ENCODE measurements at places on chromosomes 2 and 18.

GRCh38 chr18:77822632-77823031 lies 573.0 kb downstream of the GALR1 start:
- DNase-seq: no peak

DNA sequence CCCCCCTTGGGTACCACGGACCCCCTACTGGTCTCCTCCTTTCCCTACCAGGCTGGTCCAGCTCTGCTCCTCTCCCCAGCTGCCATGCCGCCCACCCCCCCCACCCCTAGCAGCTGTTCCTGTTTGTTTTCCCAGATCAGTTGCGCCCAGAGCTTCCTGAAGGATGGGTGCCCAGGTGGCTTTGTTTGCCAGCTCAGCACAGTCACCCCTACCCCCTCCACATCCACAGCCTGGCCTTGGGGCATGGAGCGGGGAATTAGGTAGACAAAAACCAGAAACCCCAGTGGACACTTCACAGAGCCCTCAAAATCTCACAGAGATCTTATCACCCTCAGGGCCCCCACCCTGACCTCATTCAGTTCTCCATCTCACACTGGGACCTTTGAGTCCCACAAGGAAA lies 3.7 kb upstream of the CRYBA2 start:
- peak; percentile 81 for DNase-seq

DNA sequence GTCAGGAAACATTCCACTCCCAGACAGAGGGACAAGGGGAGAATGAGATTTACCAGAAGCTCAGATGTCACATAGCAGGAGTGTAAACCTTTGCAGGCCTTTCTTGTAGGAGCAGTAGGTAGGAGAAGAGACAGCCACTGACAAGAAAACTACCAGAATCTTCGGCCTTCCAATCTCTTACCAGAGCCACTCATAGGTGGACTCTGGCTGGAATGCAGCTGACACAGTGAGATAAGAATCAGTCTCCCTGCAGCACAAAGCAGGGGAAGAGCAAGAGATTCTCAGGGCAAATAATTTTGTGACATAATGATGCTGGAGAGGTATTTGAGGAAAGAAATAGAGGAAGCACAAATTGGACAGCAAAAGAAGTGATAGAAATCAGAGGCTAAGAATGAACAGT lies 1534.5 kb downstream of the DPP10 start:
- no peak for DNase-seq

GRCh38 chr2:2788076-2788475 lies 457.0 kb upstream of the MYT1L start:
- no peak for DNase-seq

GRCh38 chr2:196739031-196739430 lies 60.5 kb downstream of the GTF3C3 start:
- no peak for DNase-seq

DNA sequence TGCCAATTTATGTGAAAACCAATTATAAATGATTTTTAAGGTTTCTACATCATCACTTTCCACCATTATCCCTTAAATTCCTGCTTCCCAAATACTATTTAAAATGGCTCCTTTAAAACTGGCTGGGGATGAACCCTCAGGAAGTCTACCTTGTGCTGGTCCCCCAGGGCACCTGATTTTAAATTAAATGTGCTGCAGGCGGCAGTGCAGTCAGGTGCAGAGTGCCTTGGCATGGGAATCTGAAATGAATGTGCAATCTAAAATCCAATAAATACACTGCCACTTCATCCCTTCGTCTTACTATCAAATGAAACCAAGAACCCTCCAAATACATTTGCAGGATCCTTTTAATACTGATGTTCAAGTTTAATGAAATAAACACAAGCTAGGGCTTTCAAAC lies 61.8 kb downstream of the C2orf76 start:
- DNase-seq: no peak

- no peak for DNase-seq
These were observed 70.1 kb downstream of the PLEKHA3 start for GRCh38 chr2:178550352-178550751.

DNA sequence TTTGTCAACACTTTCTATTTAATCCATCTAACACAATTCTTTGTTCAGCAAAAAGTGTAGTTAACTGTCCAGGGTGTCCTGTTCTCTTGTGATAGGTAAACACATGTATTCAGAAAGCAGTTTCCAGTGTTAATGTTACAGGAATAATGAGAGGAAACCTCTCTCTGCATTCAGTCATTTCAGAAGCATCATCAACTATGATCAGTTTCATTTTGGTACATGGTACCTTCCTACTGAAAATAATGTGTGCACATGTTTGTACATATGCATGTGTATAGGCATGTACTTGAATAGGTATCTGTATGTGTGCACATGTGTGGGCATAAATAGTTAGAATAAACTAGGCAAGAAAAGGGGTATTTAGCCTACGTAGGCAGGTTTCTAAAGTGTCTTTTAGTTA lies 16.6 kb downstream of the EFEMP1 start:
- no peak for DNase-seq

DNA sequence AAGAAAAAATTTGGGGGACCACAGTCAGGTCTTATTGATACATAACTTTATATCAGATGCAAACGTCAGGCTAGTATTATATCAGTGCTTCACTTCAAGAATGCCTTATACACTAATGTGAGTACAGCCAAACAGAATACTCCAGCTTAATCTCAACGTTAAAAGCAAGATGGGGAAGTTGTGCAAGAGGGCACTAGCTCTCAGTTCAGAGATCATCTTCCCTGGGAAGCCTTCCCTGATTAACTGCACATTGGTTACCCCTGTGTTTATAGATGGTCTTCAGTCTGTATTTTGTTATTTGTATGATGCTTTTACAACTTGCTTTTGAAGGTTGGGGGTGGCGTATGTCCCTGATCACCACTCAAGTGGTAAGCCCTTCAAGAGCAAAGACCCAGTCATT lies 11.4 kb downstream of the EPAS1 start:
- DNase-seq: no peak

DNA sequence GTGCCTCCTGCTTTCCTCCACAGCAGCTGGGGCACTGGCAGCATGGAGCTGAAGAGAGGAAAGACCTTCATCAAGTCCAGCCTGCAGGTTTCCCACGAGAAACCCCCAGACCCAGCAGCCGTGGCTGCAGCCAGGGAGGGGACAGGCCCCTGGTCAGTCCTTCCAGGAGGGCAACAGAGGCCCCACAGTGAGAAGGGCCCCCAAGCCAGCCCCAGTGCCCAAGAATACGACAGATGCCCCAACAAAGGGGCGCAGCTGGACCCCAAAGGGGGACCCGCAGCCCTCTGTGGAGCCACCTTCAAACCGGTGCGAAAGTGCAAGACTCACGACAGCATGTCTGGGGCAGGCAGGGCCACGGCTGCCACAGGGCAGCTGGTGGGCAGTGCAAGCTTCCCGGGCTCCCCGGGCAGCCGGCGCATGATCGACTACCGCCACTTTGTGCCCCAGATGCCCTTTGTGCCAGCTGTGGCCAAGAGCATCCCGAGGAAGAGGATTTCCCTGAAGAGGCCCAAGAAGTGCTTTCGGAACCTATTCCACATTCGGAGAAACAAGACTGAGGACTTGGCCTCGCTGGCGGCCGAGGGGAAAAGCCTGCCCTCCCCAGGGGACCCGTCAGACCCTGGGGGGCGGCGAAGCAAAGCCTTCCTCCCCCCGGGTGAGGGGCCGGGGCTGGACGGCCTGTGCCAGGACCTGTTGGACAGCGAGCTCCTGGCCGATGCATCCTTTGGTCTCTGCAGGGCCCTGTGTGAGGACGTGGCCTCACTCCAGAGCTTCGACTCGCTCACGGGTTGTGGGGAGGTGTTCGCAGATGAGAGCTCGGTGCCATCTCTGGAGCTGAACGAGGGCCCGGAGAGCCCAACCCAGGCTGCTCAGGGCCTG lies 6.9 kb downstream of the AMER3 start:
- DNase-seq: no peak

DNA sequence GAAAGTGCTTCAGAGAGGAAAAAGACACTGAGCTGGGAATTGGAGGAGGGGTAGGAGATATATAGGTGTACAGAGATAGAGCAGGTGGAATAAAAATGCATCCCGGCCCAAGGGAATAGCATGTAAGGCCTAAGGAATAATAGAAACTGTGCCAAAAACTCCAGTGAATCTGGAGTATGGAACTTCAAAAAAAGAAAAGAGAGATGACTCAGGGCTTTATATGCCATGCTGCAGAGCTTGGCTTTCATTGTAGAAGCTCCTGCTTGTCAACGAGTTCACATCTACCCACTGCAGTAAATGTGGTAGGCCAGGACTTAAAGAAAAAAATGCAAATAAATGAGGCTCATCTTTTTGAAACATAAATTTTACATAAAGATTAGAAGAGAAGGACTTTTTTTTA lies 131.8 kb downstream of the MREG start:
- DNase-seq: no peak

DNA sequence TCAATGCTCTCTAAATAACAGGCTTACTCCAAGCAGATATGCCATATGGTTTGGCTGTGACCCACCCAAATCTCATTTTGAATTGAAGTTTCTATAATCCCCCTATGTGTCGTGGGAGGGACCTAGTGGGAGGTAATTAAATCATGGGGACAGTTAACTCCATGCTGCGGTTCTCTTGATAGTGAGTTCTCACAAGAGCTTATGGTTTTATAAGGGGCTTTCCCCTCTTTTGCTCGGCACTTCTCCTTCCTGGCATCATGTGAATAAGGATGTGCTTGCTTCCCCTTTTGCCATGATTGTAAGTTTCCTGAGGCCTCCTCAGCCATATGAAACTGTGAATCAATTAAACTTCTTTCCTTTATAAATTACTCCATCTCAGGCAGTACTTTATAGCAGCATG lies 302.7 kb upstream of the ZC3H15 start:
- no peak for DNase-seq

- DNase-seq: no peak
These were observed 14.1 kb upstream of the ZDBF2 start for GRCh38 chr2:206260188-206261012.

GRCh38 chr2:165401285-165401852 lies 68.1 kb upstream of the CSRNP3 start:
- peak; percentile 63 for DNase-seq

DNA sequence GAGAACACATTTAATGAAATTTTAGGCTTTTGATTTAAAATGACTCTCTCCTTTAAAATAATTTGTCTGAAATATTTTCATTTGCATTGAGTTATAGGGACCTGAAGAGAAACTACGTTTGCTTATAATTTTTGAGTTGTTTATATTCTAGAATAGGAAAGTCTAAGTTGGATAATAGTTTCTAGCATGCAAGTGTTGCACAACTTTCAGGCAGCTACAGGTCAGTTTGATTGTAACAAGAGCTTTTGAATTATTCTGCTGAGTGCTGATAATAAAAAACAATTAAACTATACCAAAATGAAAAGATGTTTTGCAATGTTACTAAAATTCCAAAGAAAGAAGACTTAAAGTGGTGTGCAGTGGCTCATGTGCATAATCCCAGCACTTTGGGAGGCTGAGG lies 71.0 kb downstream of the PDE1A start:
- DNase-seq: no peak

DNA sequence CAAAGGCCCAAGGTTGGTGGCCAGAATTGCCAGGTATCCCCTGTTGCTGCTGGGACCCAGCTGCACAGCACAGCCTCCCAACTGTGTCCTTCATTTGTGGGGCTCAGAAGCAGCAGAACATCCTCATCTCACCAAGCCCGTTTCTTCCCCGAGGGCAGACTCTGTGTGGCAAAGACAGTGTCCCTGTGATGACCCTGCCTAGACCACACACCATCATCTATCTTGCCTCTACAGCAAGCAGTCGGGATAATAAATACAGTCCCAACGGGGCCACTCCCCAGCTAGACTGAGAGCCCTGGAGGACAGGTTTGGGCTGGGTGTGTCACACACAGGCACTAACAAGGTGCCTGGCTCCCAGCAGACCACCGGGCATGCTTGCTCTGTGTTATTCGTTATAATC lies 93.4 kb downstream of the PTGR3 start:
- DNase-seq: no peak

GRCh38 chr2:88903749-88904353 lies 212.4 kb downstream of the RPIA start:
- no peak for DNase-seq

Data from NCI-H774 (cell line).